ENCODE measurements at places on chromosomes 1 and 21.
A peak's percentile ranks its signal among the peaks of the same experiment; 100 is the strongest.

DNA sequence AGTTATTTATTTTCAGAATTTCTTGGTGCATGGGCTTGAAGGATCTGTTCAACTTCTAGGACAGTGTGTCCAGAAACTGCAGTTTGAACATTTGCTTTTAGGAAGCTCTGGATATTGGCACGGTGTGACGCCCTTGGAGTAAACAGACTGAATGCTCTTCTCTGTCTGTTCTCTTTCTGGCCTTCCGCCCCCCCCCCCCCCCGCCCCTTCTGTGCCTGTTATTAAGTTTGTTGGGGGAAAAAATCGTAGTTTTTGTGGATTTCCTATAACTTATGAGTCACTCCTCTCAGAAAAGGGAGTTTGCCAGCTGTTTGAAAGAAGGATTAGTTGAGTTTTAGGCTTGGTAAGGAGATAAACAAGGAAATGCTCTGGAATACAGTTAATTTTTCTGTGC lies 1.2 kb downstream of the KCTD3 start:
- no peak for DNase-seq

GRCh38 chr21:42523211-42523610 lies 9.6 kb downstream of the SLC37A1 start:
- DNase-seq: no peak

GRCh38 chr1:51875291-51875772 lies 3.2 kb downstream of the NRDC start:
- DNase-seq: no peak

DNA sequence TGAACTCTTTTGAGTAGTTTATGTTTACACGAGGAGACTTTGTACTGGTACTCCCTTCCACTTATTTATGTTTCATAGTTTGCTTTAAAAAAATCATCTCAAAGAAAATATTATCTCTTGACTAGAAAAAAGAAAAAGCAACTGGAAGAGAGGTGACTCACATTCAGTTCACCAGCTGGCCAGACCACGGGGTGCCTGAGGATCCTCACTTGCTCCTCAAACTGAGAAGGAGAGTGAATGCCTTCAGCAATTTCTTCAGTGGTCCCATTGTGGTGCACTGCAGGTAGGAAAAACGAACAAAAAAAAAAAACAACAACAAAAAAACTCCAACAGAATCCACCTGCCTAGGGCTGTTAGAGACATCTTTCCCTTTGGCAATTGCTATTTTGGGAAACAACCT lies 102.9 kb downstream of the PTPRC start:
- DNase-seq: no peak

GRCh38 chr1:213585959-213586586 lies 401.7 kb upstream of the PROX1 start:
- DNase-seq: no peak

- no peak for DNase-seq
Observed at GRCh38 chr21:40686526-40686925, 160.4 kb downstream of the DSCAM start.

GRCh38 chr21:43302769-43303168 lies 124.2 kb downstream of the SIK1 start:
- DNase-seq: no peak

GRCh38 chr1:223363856-223364684 lies at the start of gene SUSD4:
Gene SUSD4 (minus strand): TSS chr1:223364176. CDS start chr1:223363425, 751 bp downstream.
- peak; percentile 79 for DNase-seq

DNA sequence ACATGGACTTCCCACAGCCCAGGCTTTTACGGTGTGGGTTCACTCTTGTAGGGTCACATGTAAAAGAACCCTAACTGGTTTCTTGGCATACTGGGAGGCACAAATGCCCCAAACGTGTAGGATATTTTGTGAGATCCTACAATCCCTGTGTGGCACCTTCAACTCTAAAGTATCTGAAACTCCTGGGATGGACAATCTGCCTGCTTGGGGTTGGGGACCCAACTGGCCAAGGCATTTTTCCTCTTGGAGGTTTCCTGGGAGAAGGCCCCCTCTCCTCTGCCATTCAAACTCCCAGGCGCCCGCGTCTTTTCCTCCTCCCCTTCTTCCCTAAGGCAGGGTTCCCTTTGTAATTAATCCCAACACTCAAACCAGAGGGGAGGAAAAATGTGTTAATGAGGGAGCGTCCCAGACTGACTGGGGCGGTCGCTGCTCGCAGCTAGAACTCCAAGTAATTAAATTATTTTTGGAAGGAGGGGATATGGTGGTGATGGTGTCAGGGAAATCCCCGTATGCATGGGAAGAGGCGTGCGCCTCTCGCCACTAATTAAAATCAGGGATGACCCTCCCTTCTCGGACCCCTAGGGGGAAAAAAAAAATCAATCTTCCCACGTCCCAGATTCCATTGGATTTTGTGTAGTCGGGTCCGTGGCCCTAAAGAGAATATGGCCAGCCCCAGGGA lies 681 bp upstream of the VANGL2 start:
- DNase-seq: no peak

DNA sequence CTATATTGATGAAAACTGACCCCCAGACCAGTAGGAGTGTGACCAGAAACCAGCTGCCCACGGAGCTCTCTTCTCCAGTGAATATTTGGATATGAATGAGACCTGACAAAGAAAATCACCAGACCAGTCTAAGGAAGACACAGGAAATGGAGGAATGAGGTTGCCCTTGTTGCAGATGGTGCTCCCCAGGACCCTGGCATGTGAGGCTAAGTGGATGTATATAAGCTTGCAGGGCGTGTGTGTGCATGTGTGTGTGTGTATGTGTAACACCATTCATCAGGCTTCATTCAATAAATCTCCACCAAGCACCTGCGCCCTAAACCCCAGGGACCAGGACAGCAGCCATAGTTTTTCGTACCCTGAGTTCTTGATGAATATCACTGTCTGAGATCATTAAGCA lies 14.4 kb downstream of the PHLDA3 start:
- no peak for DNase-seq

- no peak for DNase-seq
Observed at GRCh38 chr1:11579506-11579905, 74.7 kb downstream of the FBXO2 start.

- DNase-seq: peak; percentile 39
Observed at GRCh38 chr1:110150330-110151174, at the start of gene SLC6A17. Gene SLC6A17 (plus strand): TSS chr1:110150494. CDS start chr1:110166930, 16,436 bp downstream.

DNA sequence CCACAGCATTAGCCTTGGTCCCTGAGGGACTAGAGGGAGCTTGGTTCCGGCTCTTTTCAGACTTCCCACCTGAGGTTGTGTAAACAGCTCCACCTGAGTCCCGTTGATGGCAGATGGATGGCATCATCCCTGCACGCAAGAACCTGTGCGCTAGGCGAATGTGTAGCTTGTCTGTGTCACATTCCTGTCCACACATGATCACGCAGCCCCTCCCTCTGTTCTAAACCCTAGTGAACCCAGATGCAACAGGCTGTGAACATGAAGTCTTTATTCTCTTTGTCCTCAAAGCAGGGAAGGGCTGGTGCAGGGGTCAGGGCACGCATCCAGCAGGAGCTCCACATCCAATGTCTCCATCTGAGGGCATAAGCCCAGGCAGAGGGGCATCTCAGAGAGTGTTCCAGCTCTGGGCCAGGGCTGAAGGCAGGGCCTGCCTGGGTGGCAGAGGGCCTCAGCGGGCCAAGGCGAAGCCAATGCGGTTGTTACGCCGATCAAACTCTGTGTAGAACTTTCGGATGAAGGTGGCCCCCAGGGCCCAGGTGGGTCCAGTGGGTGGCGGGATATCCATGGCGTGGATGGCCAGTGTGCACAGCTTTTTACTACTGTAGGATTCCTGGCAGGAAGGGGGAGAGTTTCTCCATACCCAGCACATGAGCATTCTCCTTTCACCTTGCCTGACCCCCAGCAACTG lies 2.9 kb upstream of the ETNK2 start:
- no peak for DNase-seq

DNA sequence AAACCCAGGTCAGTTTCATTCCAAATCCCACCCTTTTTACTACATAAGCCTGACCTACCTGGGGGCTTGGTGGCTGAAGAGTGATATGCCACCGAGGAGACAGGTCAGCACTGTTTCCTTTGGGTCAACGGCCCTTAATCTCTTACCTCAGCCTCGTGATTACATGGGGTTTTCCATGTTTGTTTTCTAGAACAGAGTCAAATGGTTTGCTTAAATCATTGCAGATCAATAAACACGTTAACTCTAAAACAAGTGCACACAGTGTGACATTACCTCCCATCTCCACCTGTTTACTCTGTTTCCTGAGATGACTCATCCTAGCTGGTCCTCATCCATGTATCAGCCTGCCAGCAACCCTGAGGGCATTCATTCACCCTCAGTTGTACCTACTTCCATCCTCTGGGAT lies 40.8 kb upstream of the TP53BP2 start:
- DNase-seq: no peak

DNA sequence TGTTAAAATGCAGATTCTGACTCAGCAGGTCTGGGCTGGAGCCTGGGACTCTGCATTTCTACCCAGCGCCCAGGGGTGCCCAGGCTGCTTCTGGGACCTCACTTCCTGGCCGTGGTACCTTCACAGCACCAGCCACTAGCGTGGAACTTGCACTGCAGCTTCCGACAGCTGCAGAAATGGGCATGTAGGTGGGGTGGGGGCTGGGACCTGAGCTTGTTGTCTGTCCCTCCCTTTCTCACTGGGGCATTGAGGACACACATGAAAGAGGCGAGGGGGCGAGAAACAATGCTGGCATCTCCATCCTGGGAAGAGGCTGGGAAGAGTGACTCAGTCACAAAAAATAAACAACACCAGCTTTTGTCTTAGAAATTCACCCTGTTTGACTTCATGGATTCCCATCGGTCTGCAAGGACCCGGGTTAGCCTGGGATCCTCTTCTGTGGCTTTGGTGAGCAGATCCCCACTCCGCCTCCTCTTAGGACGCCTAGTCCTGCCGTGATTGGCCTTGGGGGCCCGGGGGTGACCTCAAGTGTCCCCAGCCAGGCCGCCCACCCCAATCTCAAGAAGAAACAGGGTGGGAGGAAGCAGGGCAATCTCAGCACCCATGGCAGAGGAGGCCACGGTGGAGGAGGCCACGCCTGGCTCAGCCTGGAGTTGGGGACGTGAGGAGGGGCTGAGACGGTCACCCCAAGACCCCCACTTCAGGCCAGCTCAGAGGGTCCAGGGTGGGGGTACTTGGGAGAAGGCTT lies 29.9 kb upstream of the POFUT2 start:
- DNase-seq: no peak

GRCh38 chr1:62836856-62837540 lies 53.1 kb downstream of the ATG4C start:
- no peak for DNase-seq

DNA sequence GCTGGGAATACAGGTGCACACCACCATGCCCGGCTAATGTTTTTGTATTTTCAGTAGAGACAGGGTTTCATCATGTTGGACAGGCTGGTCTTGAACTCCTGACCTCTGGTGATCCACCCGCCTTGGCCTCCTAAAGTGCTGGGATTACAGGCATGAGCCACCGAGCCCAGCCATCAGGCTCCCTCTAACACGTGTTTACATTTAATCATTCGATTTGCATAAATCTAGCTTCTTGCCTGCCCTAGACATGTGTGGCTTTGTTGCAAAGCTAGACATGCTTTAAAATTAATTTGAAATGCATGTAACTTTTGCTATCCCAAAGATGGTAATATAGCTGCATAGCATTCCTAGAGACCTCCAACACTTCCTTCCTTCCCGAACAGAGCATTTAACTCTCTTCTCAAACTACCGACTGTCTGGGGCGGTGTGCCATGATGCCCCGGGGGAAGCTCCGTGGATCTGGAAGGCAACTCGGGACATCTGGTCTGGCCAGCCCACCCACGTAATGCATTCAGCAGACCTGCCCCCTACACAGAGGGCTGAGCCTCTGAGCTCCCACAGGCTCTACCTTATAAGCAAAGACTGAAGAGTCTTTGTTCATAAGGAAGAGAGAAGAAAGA lies 34.6 kb upstream of the NID1 start:
- no peak for DNase-seq

GRCh38 chr1:12095452-12096263 lies 32.6 kb downstream of the TNFRSF8 start:
- no peak for DNase-seq

DNA sequence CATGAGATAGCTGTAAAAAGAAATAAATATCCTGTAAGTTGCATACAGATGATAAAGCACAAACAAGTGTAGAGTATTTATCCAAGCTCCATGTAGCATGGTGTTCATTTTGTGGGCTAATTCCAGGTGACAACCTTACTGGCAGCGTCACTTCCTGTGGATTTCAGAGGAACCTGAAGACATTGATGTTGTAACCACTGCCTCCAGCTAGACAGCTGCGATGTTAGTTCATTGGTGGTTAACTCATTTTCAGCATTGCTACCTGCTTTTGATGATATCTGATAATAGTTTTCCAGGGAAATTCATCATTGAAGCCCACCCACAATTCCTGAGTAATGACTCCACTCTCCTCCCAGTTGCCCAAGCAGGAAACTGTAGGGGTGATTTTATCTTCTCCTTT lies 3.0 kb downstream of the HSD3B1 start:
- DNase-seq: no peak

GRCh38 chr1:211135342-211135950 lies 1.5 kb upstream of the KCNH1 start:
- no peak for DNase-seq

- no peak for DNase-seq
Observed at GRCh38 chr1:153238527-153238926, 21.0 kb upstream of the LORICRIN start.

DNA sequence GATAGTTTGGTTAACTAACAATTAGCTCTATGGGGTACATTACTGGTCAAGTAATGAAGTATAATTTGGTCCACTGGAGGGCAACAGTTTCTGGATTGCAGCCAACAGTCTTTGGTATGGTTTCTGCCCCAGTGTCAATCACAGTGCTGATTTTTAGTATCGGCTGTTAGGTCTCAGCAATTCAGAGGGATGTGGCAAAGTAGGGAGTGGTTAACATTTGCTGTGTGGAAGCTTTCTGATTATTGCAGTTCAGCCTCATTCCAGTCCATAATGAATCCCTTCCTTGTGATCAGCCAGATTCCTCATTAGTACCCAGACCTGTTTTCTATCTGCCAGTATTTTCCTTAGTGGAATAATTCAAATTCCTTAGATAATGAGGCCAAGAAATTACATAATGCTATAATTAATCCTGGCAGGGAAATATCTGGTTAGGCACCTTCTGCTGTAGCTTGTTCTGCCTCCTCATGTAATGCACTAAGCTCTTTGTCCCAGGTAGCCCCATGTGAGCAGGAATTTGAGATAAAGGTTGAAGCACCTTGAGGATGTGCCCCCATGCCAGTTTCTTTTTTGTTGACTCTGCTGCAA lies 14.0 kb downstream of the F3 start:
- DNase-seq: no peak

GRCh38 chr1:99062192-99062591 lies 57.5 kb upstream of the PLPPR5 start:
- no peak for DNase-seq

DNA sequence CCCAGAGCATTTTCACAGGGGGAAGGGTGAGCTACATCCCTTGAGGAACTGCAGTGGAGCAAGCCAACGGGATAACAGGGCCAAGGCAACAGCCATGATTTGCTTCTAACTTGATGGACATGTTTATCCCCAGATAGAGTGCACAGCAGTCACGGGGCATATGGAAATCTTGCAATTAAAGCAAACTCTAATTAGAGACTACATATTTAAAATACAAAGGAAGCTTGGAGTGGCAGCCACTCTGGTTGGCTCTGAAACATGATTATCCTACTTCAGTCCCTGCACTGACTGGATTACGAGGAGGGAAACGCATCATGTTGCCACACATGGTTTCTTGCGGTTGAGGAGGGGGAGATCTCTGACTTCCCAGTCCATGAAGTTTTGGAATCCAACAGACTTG lies 60.8 kb downstream of the BEND5 start:
- no peak for DNase-seq

- DNase-seq: no peak
Observed at GRCh38 chr1:229409616-229410369, 24.1 kb downstream of the ACTA1 start.

Measured in activated naive CD4-positive, alpha-beta T cell treated with anti-CD3 and anti-CD28 coated beads, Interleukin-2, amount 10 ng/mL, durations not matched to agents 7 days and 5 days (primary cell).